ENCODE measurements at places on chromosomes 2 and 18. TPM values are rescaled to one million over a fixed set of nuclear protein-coding genes. Genes with fewer than 3 reads are reported as not detected.

The CCDC178 gene
- total RNA-seq = 9.9 TPM

- no peak for DNase-seq
- H3K4me1 ChIP-seq = peaks cover 24% of the 10 kb centered on the region
- no peaks in the 10 kb centered on the region for H3K36me3 ChIP-seq
- peak overlapping the region; percentile 26 for H3K27ac ChIP-seq
Measured at GRCh38 chr2:23564615-23564960, 179.6 kb downstream of the KLHL29 start.

DNA sequence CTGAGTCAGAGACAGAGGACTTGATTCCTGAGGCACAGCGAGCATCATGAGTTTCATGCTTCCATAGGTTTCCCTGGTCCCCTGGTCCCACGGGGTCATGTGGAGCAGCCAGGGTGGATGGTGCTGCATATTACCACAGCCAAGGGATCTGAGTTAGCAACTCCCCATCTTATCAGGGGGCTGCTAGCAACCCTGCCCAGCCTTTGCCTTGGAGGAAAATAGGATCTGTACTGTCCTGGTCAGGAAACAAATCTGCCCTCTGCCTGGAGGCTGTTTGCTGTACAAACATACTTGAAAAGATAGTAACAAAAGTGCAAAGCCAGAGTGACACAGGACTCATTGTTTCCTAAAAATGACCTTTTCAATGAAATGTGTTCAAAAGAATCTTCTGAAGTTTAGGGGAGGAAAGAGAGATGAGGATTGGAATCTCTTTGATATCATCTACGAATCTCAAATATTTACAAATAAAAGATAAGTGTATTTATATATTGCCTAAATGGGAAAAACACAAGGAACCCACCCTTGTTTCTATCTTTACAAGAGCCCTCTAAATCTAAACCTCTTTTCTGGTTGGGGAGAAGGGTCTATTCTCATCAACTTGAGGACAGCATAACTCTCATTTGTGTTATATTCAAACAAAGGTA is 194.8 kb downstream of the CD226 start:
- H3K4me3 ChIP-seq = no peak overlapping the region
- H3K36me3 ChIP-seq = no peaks in the 10 kb centered on the region
- no peak overlapping the region for H3K27ac ChIP-seq
- H3K4me1 ChIP-seq = no peaks in the 10 kb centered on the region

- peaks cover 12% of the 10 kb centered on the region for H3K4me1 ChIP-seq
- no peaks in the 10 kb centered on the region for H3K27me3 ChIP-seq
- H3K4me3 ChIP-seq = no peak overlapping the region
- no peak overlapping the region for H3K27ac ChIP-seq
- no peaks in the 10 kb centered on the region for H3K36me3 ChIP-seq
- DNase-seq = no peak
Measured at GRCh38 chr2:1550076-1550475, 136.8 kb downstream of the TPO start.

- H3K36me3 ChIP-seq = no peaks in the 10 kb centered on the region
- DNase-seq = no peak
- no peaks in the 10 kb centered on the region for H3K4me1 ChIP-seq
- no peak overlapping the region for H3K4me3 ChIP-seq
- H3K27ac ChIP-seq = no peak overlapping the region
Measured at GRCh38 chr18:67726882-67727281, 210.4 kb upstream of the DSEL start.

DNA sequence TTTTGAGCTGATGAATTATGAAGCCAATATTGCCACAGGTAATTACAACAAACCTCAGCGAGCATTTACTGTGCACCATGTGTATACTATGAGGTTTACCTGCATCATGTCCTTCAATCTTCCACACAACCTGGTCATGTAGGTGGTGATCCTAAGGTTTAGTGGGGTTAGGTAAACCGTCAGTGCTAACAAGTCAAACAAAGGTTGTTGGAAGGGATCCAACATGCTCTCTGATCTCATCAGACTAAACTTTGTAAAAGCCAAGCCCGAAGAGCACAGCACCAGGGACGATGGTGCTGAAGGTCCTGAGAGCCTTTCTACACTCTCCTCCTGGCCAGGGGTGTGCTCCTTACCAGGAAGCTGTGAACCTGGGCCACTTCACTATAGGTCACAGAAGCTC is 29.4 kb downstream of the SH3YL1 start:
- peaks cover 14% of the 10 kb centered on the region for H3K4me1 ChIP-seq
- no peak overlapping the region for H3K4me3 ChIP-seq
- no peak for DNase-seq
- no peaks in the 10 kb centered on the region for H3K27me3 ChIP-seq
- peak overlapping the region; percentile 16 for H3K27ac ChIP-seq

The NOSTRIN gene
- 34.8 TPM for total RNA-seq

The WNT10A gene
- 0.52 TPM for total RNA-seq

The MYO5B gene
- total RNA-seq = 18.2 TPM

- H3K27me3 ChIP-seq = no peaks in the 10 kb centered on the region
- no peak for DNase-seq
- no peaks in the 10 kb centered on the region for H3K4me1 ChIP-seq
- no peak overlapping the region for H3K4me3 ChIP-seq
Measured at GRCh38 chr2:145596416-145596815, 1076.5 kb upstream of the ZEB2 start.

GRCh38 chr2:223943135-223943534 is 2.0 kb downstream of the WDFY1 start:
- no peak for DNase-seq
- H3K4me3 ChIP-seq = no peak overlapping the region

DNA sequence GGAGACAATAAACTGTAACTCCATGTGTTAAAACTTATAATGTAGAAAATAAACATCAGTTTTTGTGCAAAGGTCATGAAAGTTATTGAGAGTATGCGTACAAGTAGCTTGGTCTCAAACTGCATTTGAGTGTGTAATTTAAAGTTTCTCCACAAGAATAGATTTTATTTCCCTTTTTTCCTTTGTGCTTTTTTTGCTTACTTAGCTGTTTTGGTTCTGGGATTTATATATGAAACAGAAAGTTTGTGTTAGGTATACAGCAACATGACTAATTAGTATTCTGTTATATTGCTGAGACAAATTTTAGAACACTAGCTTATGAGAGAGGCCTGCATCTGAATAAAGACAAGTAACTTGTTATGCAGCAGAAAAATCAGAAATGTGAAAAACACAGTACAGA is 67.5 kb downstream of the GTF2A1L start:
- H3K4me3 ChIP-seq = no peak overlapping the region
- no peaks in the 10 kb centered on the region for H3K27me3 ChIP-seq
- no peak for DNase-seq
- H3K4me1 ChIP-seq = no peaks in the 10 kb centered on the region
- H3K27ac ChIP-seq = no peak overlapping the region
- no peaks in the 10 kb centered on the region for H3K36me3 ChIP-seq

The ALKAL2 gene
- 104 TPM for total RNA-seq

DNA sequence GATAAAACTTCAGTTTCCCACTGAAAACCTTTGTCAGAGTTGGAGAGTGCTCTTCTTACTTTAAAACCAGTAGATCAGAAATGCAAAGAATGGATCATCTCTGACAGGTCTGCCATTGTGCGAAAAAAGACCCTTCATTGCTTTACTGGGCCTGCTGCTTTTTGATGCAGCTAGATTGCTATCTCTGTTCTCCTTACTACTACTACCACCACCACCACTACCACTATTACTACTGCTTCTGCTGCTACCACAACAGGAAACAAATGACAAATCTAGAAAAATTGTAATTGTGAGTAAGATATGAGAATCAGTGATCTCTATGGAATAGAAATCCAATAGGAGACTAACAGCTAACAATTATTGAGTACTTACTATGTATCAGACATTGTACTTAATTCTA is 85.8 kb downstream of the PKP4 start:
- H3K36me3 ChIP-seq = no peaks in the 10 kb centered on the region
- no peak for DNase-seq
- H3K27me3 ChIP-seq = no peaks in the 10 kb centered on the region
- H3K4me1 ChIP-seq = peaks cover 17% of the 10 kb centered on the region

- H3K4me1 ChIP-seq = peaks cover 4% of the 10 kb centered on the region
- no peak for DNase-seq
- no peaks in the 10 kb centered on the region for H3K27me3 ChIP-seq
- no peak overlapping the region for H3K27ac ChIP-seq
- no peak overlapping the region for H3K4me3 ChIP-seq
Measured at GRCh38 chr2:72743481-72743880, 82.4 kb downstream of the EXOC6B start.

The NEU2 gene
- total RNA-seq = not detected

DNA sequence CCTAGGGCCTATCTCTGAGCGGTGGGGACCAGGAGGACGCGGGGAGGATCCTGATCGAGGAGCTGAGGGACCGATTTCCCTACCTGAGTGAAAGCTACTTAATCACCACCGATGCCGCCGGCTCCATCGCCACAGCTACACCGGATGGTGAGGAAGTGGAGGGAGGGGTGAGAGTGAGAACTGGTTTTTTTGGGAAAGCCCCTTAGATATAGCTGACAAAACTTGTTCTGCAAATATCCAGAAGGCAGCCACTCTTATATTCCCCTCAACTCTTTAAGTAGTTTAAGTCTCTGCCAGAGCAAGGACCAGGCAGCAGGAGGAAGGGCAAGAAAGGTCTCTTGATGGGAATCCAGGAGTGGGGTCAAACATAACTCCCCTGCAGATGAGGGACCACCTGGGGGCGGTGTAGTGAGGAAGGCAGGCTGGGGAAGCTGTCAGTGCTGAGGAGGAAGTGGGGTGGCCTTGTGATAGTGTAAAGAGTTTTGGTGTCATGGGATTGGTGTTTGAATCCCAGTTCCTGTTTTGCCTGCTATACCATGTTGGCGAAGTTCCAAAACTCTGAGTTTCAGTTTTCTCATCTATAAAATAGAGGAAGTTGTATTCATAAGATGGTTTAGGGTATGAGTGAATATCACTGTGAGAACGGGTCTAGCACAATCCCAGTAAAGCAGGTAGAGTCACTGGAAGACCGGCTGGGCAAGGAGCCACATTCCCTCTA is 3.4 kb downstream of the NAGK start:
- H3K36me3 ChIP-seq = no peaks in the 10 kb centered on the region
- no peaks in the 10 kb centered on the region for H3K27me3 ChIP-seq
- H3K4me3 ChIP-seq = no peak overlapping the region

The SERPINB12 gene
- not detected for total RNA-seq

The SATB2 gene
- 2.6 TPM for total RNA-seq

- no peaks in the 10 kb centered on the region for H3K27me3 ChIP-seq
- peak overlapping the region; percentile 99 for H3K4me3 ChIP-seq
- peak overlapping the region; percentile 92 for H3K27ac ChIP-seq
- no peak for DNase-seq
- H3K4me1 ChIP-seq = peaks cover 49% of the 10 kb centered on the region
- H3K36me3 ChIP-seq = no peaks in the 10 kb centered on the region
Measured at GRCh38 chr2:173963323-173963816, 1.8 kb downstream of the SP3 start.

DNA sequence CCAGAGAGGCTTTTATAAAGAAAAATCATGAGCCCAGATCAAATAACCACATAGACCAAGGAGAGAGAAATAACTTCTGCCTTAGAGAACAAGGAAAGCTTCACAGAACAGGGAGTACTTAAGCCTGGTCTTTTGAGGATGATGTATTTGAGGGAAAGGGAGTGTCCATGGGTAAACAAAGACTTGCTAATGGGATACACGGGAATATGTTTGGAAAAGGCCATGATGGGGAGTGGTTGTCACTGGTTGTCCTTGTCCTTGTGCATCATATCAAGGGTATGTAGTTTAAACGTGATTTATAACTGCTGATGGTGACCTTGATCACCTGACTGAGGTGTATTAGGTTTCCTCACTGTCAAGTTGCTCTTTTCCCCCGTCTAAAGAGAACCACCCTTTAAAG is 169.9 kb downstream of the FAM210A start:
- no peak for DNase-seq
- H3K27ac ChIP-seq = no peak overlapping the region
- H3K4me1 ChIP-seq = peaks cover 13% of the 10 kb centered on the region
- no peak overlapping the region for H3K4me3 ChIP-seq
